ENCODE measurements at places on chromosomes 4 and X.

GRCh38 chrX:134148172-134148692 is 88.8 kb upstream of the CCDC160 start:
- DNase-seq, result no peak

DNA sequence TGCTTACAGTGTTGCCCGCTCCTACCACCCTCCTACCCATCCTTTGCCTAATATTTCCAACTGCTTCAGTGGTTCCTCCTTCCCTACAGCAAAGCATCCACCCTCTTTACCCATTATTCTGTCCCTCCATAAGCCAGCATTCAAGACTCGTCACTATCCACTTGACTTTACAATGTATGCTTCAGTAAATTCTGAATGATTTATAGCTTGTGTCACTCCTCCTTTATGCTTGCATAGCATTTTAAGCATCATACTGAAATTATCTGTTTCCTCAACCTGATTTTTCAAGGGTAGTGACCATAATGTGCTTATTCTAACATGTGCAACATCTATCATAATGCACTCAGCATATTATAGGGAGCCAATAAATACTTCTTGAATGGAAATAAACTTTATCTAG is 365.5 kb downstream of the RAB28 start:
- DNase-seq, result no peak

DNA sequence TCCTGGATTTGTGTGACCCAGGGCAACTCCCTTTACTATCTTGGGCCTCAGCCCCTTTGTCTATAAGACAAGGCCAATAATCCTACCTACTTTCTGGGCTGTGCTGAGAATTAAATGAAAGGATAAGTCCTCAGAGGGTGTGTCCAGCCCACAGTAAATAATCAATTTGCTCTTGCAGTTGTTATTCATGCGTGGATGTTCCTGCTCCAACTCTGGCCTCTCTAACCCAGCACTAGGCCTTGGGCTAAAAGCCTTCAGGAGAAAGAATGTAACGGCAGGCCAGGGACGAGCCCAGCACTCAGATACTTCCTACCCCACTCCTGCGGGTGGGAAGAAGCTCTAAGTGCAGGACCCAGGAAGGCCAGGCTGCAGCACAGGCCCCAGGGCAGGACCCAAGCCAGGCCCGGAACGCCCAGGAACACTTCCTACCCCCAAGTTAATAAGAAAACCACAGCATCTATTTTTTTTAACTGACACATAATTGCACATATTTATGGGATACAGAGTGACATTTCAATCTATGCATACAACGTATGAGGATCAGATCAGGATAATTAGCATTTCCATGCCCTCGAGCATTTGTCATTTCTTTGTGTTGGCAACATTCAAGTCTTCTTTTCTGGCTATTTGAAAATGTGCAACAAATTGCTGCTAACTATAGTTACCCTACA is 179.6 kb upstream of the RBPJ start:
- no peak for DNase-seq

- DNase-seq, result no peak
Observed at GRCh38 chrX:129876771-129877305, 29.1 kb upstream of the UTP14A start.

All from activated CD4-positive, alpha-beta T cell treated with anti-CD3 and anti-CD28 coated beads, Interleukin-2, amount 50 U/mL, for 16 hours (primary cell).